ENCODE measurements at places on chromosomes 11 and 22.

- DNase-seq, result no peak
These were observed 39.6 kb downstream of the LIF start for GRCh38 chr22:30206944-30207343.

- DNase-seq, result no peak
These were observed 37.6 kb downstream of the CLDN25 start for GRCh38 chr11:113817162-113817561.

DNA sequence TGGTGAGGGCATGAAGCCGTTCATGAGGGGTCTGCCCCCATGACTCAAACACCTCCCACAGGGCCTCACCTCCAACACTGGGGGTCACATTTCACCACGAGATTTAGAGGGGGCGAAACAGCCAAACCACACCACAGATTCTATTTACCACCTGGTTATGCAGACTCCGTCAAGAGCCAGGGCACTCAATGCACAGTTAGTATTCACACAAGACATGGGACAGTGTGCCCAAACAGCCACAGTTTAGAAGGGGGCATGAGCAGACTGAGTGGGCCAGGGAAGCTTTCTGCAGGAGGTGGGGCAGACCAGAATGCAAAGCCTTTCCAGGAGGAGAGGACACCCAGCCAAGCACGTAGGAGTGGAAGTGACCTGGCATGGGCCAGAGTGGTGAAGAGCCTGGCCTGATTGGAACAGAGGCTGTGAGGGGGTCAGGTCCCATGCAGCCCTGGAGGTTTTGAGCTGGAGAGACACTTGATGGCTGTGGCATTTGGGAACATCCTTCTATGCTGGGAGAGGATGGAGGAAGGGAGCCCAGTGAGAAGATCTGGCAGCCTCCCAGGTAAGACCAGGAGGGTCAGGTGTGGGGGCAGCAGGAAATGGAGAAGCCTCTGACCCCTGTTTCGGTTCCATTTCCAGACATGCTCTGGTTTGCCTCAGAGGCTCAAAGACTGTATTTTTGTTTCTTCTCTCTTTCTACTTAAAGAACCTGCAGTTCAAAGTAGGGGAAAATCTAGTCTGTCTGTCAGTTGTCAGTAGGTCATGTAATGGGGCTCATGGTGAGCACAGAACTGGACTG is 199.1 kb upstream of the NCAM1 start:
- DNase-seq, result no peak

- no peak for DNase-seq
These were observed 39.9 kb downstream of the PTPRJ start for GRCh38 chr11:48020092-48020755.

Data from stimulated activated CD4-positive, alpha-beta T cell treated with anti-CD3 and anti-CD28 coated beads, TNF-alpha, amount 100 ng/mL, for 1 hour (primary cell).